ENCODE measurements at places on chromosomes 1 and 21.

GRCh38 chr1:184242507-184242943, 144.3 kb upstream of the C1orf21 start:
- no peak overlapping the region for H3K4me3 ChIP-seq
- H3K27me3 ChIP-seq = no peaks in the 10 kb centered on the region
- DNase-seq = no peak
- no peaks in the 10 kb centered on the region for H3K36me3 ChIP-seq
- H3K27ac ChIP-seq = no peak overlapping the region
- H3K4me1 ChIP-seq = no peaks in the 10 kb centered on the region

GRCh38 chr1:174982971-174983689, 16.6 kb upstream of the CACYBP start:
- H3K36me3 ChIP-seq = no peaks in the 10 kb centered on the region
- no peak overlapping the region for H3K27ac ChIP-seq
- H3K4me3 ChIP-seq = no peak overlapping the region
- H3K27me3 ChIP-seq = no peaks in the 10 kb centered on the region
- no peak for DNase-seq

DNA sequence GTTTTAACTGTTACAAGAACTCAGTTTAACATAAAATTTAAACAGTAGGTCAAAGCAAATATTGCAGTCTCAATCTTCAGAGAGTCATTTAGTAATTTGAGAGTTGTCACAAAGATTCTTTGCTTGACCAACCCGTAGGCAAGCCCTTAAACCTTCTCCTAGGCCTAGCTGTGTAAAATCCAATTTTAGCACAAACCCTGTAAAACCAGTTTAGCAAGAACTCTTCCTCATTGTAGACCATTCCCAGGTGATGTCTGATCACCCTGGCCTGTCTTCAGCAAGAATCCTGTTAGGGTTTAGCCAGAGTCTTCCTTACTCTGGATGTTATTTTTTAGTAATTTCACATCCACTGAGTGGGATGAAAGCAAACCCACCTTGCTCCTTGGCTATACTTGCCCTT, 30.1 kb downstream of the LRIG2 start:
- H3K27me3 ChIP-seq = no peaks in the 10 kb centered on the region
- H3K4me1 ChIP-seq = no peaks in the 10 kb centered on the region
- no peak for DNase-seq
- peaks cover 100% of the 10 kb centered on the region for H3K36me3 ChIP-seq

DNA sequence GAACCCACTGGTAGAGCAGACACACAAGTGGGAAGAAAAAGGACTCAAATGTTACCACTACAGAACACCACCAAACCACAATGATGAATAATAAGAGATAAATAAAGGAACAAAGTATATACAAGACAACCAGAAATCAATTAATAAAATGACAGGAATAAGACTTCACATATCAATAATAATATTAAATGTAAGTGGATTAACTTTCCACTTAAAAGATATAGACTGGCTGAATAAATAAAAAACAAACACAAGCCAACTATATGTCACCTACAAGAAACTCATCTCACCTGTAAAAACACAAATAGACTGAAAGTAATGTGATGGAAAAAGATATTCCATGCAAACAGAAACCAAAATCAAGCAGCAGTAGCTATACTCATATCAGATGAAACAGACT, 6.9 kb upstream of the CLIC6 start:
- no peak overlapping the region for H3K27ac ChIP-seq
- no peaks in the 10 kb centered on the region for H3K36me3 ChIP-seq
- no peaks in the 10 kb centered on the region for H3K27me3 ChIP-seq
- DNase-seq = no peak
